Activated T-cell treated with anti-CD3 and anti-CD28 coated beads for 4 hours (primary cell): ENCODE measurements at places on chromosomes 7 and 10.

DNA sequence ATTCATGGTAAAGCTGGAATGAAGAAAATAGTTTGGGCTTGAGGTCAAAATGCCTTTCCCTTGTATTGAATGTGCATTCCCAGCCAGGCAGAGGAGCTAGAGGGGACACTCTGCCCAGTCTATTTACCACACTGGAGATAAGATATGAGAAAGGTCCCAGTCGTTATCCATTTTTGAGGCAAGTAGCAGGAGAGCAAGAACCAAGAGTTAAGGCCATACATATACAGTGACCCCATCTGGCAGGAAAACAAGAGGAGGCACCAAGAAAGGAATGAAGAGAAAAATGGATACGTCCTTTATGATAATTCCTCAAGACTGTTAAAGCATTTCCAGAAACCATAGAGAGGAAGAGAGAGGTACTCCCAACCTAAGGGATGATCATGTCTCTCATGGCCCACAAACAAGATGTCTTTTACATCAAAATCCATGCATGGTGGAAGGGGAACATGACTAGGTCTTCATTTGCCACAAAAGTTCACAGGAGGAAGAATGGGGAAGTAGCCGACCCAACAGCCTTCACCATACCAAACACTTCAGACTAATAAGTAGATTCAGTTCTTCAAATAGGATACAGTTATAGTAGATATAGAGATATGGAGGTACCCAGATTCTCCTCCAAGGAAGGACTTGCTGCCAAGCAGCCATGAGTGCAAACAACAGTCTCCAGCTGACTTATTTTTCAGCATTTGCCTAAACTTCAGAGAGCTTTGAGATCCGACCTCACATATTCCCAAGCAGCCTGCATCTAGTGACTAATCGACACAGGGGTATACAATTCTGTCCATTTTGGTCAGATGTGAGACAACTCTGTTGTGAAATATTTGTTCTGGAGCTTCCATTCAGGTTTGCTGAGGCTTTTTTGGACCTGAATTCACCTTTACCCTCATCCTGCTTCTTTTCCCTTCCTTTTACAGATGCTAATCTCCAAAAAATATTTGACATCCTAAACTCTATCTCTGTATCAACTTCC, 61.1 kb upstream of the CCDC71L start:
- no peak for DNase-seq

DNA sequence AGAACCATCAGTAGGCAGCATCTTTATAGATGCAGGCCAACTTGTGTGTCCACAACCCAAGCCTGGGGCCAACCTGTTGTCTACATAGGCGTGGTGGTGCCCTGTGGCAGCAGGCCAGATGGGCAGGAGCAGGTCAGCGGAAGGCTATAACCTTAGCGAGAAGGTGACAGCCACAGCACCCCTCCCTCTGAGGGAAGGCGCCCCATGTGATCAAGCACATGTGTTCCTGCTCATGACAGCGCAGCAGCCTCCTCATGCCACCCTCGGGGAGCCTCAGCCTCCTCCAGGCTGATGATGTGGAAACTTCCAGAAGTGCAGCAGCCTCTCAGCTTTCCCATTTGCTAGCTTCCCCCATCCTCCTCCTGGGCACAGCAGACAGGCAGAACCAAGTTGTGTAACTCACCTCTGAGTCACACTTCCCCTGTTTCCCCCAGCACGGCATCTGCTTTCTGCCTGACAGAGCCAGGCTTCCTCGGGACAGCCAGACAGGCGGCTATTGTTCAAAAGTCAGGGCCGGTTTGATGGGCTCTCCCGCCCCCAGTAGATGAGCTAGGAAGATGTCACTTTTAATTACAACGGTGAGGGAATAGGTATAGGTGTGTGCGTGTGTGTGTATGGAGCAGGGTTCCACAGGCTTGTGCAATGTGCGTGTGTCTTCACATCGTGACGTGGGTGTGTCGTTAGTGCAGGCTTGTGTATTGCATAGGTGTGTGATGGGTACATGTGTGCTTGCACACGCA, 312.0 kb upstream of the ZMIZ1 start:
- peak; percentile 1 for DNase-seq

DNA sequence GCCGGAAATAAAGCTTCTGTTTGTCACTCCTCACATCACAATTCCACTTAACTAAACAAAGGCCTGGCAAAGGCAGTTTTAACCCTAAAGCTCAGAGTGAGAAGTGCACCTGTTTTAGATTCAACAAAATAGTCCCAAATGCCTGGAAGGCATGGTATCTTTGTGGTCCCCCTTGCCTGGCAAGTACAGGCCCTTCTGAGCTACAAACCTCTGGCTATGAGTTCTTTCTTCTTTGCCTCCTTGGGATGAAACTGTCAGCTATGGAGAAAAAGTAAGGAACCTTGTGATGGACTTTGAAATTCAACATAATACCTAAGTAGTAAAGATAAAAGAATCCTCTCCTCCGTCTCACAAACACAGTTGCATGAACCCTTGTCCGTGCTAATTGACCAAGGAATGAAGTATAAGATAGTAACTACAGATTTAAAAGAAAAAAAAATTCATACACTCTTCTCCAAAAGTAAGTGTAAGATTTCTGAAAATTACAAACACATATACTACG, 244.5 kb upstream of the ETV1 start:
- DNase-seq = no peak

- DNase-seq = no peak
Measured at GRCh38 chr7:25830215-25830614, 321.8 kb upstream of the NFE2L3 start.

- DNase-seq = no peak
Measured at GRCh38 chr7:66748791-66749190, 8.3 kb downstream of the RABGEF1 start.

- no peak for DNase-seq
Measured at GRCh38 chr10:55398497-55398882, 597.5 kb upstream of the PCDH15 start.

DNA sequence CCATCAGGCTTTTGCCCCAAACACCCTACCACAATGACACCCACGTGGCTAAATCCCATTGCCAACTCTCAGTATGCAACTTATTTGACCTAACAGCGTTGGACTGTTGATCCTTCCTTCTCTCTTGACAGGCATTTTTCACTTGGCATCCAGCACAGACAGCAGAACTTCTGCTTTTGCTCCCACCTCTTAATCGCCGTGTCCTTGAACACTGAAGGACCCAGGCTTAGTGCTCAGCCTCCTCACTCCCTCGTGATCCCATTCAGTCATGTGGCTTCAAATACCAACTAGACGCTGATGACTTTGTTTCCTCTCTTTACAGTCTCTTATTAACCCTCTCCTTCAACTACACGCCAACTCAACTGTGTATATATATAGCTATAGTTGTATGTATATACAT, 25.0 kb downstream of the ZFAND2A start:
- DNase-seq = no peak
